ENCODE measurements at places on chromosomes 12 and 14.
A peak's percentile ranks its signal among the peaks of the same experiment; 100 is the strongest.

GRCh38 chr12:58313091-58313855 is 371.9 kb downstream of the ATP23 start:
- DNase-seq: no peak

DNA sequence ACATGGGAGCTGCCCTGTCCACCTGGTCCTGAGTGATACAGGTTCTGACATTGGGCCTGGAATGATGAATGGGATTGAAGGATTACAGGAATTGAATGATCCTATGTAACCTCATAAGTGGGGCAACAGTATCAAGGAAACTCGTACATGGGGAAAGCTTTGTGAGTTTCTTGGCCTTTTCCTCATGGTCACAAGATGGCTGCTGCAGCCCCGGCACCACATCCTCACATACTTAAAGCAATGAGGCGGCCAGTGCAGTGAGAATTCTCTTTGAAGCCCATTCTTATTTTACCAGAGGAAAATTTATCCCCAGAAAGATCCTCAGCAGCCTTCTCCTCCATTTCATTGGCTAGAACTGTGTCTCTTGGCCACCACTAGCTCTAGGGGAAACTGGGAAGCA is 91.9 kb downstream of the AACS start:
- no peak for DNase-seq

- no peak for DNase-seq
These were observed 8.5 kb downstream of the FBXW8 start for GRCh38 chr12:116919247-116919661.

GRCh38 chr12:95546491-95546813 is 4.8 kb downstream of the USP44 start:
- DNase-seq: no peak

DNA sequence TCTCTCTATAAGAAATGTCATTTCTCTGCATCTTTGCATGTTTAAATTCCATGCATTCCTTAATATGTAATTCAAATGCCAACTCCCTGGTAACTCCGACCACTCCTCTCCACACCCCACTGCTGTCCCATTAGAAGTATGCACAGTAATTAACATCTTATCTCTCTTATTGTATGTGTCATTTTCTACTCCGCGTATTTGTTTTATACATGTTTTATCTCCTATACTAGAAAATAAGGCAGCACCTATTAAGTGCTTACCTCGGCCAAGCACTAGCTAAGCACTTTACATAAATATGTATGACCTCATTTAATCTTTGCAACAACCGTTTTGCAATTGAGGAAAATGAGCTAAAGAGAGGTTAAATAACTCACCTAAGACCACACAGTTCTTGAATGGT is 469.8 kb downstream of the BCAT1 start:
- no peak for DNase-seq

DNA sequence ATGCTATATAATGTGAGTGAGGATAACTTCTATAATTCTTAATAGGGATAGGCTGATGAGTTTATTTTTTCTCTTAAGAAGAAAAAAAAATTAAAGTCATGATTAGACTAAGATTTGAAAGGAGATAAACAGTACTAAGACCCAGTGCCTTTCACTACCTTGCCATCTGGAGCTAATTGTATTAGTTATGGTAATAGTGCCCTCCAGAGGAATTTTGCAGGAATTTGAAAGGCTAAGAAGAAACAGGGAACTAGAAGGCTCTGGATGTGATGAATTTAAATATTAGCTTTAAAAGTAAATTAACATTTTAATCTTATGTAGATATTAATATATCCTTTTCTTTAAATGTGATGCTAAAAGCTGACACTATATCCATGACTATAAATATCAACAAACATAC is 36.6 kb upstream of the PIK3C2G start:
- DNase-seq: peak; percentile 1

- no peak for DNase-seq
These were observed 65.5 kb upstream of the BDKRB2 start for GRCh38 chr14:96139169-96139568.

DNA sequence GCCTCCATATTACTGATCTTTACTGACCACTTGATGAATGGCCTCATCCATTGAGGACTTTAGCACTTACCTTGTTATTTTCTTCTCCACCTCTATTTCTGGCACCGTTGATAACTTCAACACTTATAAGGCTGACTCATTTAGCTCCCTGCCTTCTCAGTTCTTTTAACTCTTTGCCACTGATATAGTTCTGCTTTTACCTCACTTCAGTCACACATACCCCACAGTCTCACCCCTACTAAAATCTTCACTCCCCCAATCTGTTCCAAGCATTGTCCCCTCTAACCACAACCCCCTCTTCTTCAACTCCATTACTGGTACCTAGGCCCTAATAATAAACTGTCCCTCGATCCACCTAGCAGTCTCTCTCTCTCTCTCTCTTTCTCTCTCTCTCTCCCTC is 141.0 kb downstream of the PAH start:
- DNase-seq: no peak

DNA sequence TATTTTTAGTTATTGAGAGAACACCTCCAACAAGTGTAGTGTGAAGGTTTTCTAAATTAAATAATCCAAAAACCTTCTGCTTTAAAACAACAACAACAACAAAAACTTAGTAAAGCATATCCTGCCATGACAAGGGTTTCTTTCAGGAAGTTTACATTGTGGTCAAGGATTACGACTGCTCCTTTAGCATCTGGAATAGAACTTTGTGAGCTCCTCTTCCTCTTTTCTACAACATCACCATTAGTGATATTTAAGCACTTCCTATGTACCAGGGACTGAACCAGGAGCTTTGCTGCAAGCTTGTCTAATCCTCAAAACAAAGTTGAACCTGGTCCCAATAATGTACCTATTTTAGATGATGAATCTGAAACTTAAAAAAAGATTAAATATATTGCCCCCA is 315.4 kb upstream of the KITLG start:
- DNase-seq: no peak

GRCh38 chr14:57930241-57930975 is 64.5 kb upstream of the SLC35F4 start:
- DNase-seq: no peak

- no peak for DNase-seq
These were observed 40.4 kb downstream of the TCHP start for GRCh38 chr12:109940339-109940923.

DNA sequence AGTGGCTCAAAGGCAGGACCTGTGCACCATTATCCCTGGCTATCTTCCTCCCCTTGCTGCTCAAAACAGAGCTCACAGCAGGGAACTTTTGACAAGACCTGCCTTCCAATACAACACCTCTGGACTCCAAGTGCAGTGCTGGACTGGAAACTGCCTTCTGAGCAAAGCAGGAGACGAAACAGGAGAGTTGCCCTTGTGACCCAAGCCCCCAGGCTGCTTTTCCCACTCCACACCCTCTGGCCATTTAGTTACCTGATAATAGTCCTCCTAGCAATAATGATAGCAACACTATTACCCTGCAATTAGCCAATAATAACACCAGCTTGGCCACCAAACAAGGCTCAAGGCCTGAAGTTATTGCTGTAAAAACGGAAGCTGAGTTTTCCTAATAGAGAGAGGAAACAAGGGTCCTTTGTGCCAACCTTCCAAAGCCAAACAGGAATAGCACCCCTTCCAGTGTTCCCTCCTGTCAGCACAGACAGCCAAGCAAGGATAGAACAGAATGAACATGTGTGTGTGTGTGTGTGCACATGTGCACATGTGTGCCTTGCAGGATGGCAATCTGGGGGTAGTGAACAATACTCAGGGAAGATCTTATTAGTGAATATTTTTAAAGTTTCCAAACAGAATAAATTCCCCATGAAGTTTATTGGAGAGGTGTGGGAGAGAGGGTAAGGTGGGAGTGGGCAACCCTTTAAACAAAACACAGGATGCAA is 9.2 kb upstream of the KRT73 start:
- DNase-seq: no peak

DNA sequence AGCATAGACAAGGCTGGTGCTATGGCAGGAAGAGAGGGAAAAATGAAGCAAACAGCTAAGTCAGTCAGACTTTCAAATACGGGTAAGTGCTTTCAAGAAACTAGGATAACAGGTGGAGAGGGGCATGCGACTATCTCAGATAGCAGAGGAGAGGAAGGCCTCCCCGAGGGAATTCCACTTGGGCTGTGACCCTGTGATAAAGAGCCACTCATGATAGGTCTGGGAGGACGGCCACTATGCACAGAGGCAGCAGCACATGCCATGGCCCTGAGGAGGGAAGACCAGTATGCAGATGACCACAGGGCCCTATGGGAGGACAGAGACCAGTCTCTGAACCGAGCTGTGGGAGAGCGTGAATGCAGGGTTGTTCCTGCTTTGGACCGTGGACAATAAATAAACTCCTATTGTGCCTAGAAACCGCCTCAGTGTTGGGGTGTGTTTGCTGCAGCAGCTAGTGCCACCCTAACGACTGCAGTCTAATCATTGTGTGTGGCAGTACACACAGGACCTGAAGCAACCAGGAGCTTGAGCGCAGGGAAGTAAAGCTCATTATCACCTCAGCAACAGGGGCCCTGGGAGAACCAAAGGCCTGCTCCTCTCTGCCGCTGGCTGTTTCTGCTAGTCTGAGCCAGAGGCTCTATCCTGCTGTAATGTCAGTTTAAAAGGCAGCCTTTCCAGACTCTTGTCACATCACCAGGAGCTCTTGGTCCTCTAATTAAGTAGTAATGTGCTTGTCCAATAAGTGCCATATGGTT is 119.1 kb downstream of the CACNA1C start:
- peak; percentile 60 for DNase-seq

DNA sequence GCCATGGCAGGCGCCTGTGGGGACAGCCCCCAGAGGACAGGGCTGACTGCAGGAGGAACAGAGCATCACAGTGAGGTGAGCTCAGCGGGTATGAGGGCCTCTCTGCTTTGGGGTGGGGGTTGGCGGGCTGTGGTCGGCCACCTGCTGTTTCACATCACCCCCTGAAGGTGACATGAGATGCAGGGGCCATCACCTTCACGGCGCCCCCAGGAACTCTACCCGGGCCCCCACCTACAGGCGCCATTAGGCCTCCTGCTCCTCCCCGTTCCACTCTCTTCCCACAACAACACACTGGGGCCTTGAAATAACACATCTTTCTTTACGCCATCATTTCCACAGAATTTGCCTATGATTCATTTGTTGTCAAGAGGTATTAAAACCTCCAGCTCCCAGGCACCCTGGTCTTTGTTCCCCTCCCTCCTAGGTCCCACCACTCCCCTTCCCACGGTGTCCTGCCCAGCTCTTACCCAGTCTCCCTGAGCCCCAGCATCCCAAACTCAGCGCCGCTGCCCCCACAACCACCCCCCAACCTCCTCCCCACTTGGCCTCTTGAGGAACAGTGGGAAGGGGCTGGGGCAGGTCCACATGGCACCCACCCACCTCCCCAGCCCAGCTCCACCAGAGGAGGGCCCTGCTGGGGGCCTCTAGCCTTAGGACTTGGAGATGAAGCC is 12.7 kb upstream of the HDAC7 start:
- DNase-seq: no peak

GRCh38 chr14:93643127-93643526 is 145.2 kb downstream of the PRIMA1 start:
- DNase-seq: no peak

DNA sequence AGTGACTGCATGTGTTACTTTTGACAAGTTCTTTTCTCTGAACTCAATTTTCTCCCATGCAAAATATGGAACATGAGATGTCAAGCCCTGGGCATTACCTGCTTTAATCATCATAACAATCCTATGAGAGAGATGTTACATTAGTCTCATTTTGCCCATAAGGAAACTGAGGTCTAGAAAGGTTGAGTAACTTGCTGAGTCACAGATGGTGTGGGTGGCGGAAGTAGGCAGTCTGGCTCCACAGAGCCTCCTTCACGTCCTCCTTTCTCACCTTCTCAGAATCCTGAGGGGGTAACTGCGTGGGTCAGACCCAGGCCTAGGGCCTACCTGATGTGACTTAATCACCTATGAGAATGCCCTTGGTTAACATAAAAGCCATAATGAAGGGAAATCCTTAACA is 50.7 kb downstream of the TMTC1 start:
- no peak for DNase-seq

GRCh38 chr12:1502379-1502720 is 92.0 kb downstream of the FBXL14 start:
- DNase-seq: no peak

DNA sequence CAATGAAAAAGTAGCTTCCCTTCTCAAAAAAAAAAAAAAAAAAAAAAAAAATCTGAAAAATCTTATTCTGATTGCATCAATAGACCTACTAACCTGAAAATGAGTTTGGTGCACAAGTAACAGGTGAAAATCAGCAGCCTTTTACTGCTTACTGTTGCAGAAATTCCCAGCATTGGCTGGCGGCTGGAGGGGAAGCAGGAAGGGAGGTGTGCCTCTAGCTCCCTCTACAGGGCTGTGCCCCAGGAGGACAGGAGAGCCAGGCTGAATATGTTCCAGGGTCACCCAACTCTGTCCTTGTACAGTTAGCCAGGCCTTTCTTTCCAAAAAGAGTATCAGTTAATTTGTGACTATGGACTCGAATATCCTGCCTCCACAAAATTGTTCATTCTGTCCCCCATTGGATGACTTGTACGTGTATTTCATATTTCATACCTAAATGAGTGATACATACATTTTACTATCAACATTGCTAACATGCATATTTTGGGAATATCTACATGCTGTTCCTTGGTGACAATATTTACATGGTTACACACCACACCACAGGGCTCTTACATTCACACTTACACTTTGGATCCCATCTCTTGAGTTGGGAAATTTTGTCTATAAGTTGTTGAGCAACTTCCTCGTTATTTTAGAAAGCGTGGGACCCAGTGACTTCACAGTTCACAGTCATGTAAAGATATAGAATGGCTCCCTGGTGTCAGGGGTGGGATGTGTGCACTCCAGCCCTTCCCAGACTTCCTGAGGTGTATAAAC is 124.8 kb downstream of the SAMD4A start:
- peak; percentile 62 for DNase-seq

- no peak for DNase-seq
These were observed 87.9 kb upstream of the IGF1 start for GRCh38 chr12:102568276-102568675.

DNA sequence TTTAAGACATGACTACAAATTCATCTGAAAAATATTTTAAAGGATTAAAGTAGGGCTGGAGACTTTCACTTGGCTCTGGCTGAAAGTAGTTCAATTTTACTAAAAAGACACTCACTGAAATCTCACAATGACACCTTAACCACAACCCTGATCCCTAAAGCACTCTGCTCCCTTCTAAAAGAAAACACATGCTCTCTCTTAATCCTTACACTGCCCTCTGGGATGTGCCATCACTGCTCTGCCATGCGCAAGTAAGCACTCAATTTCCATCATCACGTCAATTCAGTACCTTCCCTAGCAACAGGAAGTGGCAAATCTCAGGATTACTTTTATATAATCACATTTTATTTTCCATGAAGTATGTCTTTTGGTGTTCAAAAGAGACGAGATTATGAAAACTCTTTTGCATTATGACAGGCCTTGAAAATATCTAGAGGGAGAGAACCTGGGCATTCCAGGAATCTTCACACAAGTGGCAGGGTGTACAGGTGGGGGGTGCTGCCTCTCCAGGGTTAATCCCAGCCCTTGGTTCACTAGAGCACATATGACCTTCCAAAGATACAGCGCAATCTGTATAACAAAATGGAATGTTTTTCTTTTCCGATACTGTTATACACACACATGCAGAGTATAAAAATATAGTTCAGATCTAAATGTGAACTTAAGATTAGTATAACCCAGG is 7.3 kb downstream of the ATG14 start:
- DNase-seq: no peak

- DNase-seq: no peak
These were observed 202.5 kb upstream of the DDHD1 start for GRCh38 chr14:53355581-53356112.

Measured in SK-N-SH (cell line).